Stimulated activated CD4-positive, alpha-beta T cell treated with anti-CD3 and anti-CD28 coated beads, TNF-alpha, amount 100 ng/mL, for 24 hours (primary cell): ENCODE measurements at places on chromosomes 5 and 9.

- no peak for DNase-seq
Observed at GRCh38 chr5:163730206-163730756, 224.9 kb downstream of the MAT2B start.

DNA sequence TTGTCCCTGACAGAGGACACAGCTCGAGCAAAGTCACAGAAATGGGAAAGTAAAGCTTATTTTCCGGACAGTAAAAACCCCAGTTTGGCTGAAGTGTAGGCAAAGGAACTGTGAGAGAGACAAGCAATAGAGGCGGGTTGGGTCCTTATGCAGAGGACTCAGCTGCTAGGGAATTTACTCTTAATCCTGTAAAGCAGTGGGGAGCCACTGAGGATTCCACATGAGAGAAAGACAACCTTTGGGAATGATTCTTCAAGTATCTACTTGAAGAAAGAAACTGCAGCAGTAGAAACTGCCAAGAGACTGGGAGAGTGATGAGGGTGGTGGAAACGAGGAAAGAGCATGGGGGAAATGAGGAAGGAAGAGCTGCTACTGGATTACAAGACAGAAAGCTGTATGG is 20.2 kb downstream of the ASTN2 start:
- no peak for DNase-seq

- DNase-seq, result no peak
Observed at GRCh38 chr9:120570296-120570695, 9.7 kb downstream of the CDK5RAP2 start.

- DNase-seq, result no peak
Observed at GRCh38 chr5:18553269-18553668, 919.0 kb downstream of the TAF11L14 start.

- no peak for DNase-seq
Observed at GRCh38 chr9:21255538-21256212, 15.9 kb upstream of the IFNA14 start.

DNA sequence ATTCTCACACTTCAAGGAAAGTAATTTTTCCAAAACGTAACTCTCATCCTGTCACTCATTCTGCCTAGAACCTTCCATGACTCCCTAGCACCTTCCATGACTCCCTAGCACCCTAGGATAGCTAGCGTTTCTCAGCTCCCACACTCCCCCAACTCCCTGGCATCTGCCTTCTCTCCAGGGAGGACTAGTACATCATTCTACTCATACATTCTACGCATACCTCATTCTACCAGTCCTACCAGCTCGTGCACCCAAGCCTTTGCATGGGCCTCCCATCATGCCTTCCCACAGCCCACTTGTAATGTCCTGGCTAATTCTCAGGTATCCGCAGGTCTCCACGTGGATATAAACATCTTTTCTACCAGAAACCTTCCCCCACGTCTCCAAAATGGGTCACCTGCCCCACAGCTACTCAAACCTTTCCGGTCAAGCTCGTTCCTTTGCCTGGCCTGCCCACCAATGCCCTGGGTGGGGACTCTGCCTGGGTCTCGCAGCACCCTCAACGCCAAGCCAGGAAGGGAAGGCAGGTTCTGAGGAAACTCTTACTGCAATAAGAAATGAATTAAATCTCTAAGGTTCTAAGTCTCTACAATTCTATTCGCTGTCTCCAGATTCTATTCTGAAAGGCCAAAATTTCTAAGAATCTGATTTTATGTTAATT is 930 bp downstream of the ANKS6 start:
- no peak for DNase-seq

DNA sequence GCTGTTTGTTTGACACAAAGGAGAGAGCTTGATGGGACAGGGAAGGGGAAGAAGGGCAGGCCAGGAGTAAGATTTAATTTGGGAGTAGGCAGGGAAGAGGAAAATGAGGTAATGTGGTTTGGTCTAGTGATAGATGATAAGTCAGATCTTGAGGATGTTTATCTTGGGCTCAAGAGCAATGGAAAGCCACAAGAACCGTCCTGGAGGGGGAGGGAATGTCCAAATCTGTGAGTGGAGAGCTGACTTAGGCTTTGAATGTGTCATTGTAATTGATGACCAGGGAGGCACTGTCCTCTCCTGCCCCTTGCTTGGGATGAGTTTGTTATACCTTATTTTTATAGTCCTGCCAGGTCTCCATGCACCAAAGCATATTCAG is 37.5 kb downstream of the MAMDC2 start:
- no peak for DNase-seq

- DNase-seq, result no peak
Observed at GRCh38 chr9:101383361-101383760, 1.4 kb downstream of the BAAT start.

- no peak for DNase-seq
Observed at GRCh38 chr9:93303806-93304573, 120.1 kb downstream of the WNK2 start.

DNA sequence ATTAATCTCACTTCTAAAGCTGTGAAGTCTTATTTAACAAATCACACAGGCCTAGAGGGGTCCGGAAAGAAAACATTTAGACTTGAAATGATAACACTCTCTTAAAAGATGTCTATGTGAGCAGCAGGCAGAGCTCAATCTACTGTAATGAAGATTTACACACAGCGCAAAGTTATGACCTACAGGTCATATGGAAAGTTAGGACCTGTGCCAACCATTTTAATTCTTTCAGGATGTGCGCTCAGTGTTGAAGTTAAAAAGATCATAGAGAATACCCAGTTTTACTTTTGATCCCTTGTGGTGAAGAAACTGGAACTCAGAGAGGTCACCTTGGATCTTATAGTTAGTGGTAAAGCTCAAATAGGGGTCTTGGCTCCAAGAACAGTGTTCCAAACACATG is 3.1 kb upstream of the CREBRF start:
- DNase-seq, result no peak

- DNase-seq, result no peak
Observed at GRCh38 chr5:9776525-9776924, 146.4 kb upstream of the TAS2R1 start.

GRCh38 chr5:144598451-144599068 is 427.9 kb downstream of the KCTD16 start:
- no peak for DNase-seq

DNA sequence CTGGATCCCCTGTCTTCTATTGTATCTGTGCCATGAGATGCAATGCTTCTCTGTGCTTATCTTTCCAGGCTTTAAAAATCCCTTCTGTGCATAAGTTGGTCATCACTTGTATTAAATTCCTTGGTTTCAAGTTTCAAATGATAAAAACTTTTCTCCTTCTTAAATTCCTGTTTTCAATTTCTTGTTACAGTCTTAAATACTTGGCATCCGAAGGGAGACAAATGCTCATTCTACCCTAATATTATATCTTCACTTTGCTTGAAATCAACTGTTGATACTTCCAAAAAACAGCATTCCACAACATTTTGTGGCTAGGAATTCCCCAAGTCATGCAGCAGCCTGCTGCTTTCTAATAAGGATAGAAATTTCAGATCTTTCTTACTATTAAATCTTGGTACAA is 413.2 kb upstream of the ACTBL2 start:
- DNase-seq, result no peak

GRCh38 chr9:91157883-91158282 is 203.8 kb downstream of the AUH start:
- DNase-seq, result no peak

- no peak for DNase-seq
Observed at GRCh38 chr9:121529237-121529987, 29.8 kb upstream of the GGTA1 start.

DNA sequence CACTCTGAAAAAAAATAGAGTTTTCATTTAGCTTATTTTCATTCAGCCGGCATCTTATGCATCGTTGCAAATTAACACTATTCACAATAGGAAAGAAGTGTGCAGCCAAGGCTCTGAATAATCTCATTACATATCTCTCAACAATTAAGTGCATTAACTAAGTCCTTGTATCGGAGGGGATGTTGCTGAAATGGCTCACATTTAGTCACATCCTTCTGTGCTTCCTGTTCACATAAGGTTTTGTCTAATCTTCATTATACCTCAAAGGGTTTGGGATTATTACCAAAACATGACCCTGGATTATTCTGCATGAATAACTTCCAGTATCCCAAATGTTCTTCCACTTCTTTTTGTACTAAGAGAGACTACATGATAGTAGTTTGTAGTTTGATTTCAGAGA is 278.0 kb upstream of the GRIA1 start:
- no peak for DNase-seq

DNA sequence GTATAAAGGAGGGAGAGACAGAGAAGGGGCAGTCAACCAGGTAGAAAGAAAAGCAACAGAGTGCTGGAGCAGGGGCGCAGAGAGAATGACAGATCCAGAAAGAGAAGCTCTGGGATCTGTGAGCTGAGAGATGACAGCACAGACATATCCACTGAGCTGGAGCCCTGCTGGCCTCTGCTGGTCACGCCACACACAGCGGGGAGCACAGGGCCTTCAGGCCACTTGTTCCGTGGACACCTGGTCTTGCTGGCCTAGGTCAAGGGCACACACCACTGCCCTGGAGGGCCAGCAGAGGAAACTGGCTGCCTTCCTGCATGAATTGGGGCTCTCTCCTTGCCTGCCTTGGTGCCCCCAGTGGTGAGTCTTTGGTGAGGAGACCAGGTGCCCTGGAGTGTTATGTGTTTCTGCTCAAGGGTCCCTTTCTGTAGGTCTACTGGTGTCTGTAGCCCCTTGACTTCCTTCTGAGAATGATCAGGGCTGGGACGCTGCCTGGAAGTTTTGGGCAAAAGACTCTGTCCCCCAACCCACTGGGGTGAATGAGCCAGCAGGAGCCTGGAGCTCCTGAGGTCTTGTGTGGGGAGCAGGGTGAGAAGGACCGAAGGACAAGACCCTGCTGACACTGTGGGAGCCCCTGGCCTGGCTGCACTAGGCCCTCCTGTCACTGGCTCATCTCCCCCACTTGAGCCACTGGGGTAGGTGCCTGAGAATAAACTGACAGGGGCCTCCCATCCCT is 59.2 kb upstream of the ADAMTS2 start:
- no peak for DNase-seq

- no peak for DNase-seq
Observed at GRCh38 chr5:64979531-64979930, 210.8 kb downstream of the CWC27 start.

DNA sequence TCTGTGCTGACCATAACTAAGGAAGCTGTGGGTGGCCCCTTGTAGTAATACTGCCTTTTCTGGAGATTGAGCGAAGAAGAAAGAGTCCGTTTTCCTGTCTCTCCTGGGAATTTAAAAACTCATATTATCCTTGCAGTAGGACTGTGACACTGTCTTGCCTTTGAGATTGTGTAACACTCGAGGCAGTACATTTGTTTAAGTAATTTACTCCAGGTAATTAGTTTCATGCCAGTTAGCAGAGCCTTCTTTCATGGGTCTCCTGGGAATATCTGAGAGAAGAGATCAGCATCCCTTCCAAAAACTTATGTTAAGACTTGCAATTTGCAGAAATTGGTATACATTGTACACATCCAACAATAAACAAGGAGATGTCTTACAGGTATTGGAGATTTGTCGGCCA is 405.6 kb downstream of the DMRT2 start:
- no peak for DNase-seq

DNA sequence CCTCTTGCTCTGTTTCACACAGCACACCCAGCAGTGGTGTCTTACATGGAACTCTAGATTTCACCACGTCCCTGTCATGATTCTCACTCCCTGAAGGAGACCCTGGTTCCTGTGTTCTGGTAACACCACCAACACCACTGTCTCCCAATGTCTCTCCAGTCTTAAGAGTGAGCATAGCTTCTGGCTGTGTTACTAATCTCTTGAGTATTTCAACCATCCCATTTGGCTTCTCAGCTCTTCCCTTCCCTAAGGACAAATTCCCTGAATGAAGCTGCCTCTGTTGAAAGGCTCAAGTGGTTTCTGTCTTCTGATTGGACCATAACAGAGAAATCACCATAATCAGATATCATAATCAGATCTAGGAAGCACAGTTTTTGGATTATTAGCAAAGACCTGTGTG is 311.8 kb downstream of the DNAH5 start:
- DNase-seq, result no peak

GRCh38 chr5:55303238-55303690 is 4.2 kb downstream of the DHX29 start:
- DNase-seq, result no peak

- DNase-seq, result no peak
Observed at GRCh38 chr9:9045572-9045971, 1246.0 kb upstream of the DMAC1 start.

- no peak for DNase-seq
Observed at GRCh38 chr9:86563350-86563749, 209.1 kb upstream of the TUT7 start.

GRCh38 chr9:72932619-72933018 is 20.2 kb downstream of the ALDH1A1 start:
- no peak for DNase-seq

DNA sequence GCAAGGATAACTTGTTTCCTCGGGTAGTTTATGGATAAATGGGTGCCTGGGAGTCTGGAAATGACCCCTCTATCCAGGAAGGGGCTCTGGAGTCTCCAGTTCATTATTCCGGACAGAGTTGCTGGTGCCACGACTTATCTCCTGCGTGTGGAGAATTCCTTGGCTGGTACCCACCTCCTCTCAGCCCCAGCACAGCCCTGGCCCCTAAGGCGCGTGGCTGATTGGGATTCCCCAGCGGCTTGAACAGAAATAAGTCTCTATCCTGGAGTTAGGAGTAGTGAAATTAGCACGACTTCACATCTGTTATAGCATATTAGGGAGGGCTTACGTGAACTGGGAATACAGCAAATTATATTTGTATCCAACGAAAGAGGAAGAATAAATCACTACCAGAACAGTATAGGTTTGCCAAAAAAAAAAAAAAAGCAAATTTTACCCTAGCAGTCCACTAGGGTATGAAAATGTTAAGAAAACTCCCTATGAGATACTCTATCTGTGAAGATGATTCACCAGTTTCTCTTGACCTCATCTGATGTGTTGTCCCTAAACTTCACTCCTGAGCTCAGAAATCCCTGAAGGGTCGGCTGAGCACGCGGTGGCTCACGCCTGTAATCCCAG is 172.5 kb upstream of the OTULINL start:
- no peak for DNase-seq

GRCh38 chr5:38618154-38618553 is 61.7 kb upstream of the LIFR start:
- no peak for DNase-seq

- DNase-seq, result no peak
Observed at GRCh38 chr5:95727764-95728191, 3.4 kb upstream of the RHOBTB3 start.

GRCh38 chr5:153086486-153086885 is 404.0 kb upstream of the GRIA1 start:
- DNase-seq, result no peak

GRCh38 chr9:113630386-113631136 is 167.0 kb downstream of the RGS3 start:
- DNase-seq, result no peak

DNA sequence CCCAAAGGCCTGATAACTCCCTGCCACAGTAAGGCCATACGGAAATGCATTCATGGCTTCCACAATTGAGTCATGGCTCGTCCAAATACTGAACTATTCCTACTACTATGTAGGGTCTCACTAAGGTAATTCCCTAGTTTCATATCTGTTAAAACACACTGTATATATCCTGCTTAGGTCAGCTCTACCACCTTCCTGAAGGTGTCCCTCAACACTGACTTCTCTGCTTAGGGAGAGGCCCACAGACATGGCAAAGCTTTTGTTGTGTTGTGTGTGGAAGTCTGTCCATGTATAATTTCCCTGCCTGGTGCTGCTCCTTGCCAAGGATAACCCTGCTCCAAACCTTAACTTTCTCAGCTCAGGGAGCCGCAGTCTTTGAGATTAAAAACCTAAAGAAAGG is 60.4 kb downstream of the GIN1 start:
- DNase-seq, result no peak

GRCh38 chr9:128972956-128973355 is 25.5 kb downstream of the NUP188 start:
- no peak for DNase-seq

- no peak for DNase-seq
Observed at GRCh38 chr5:124789104-124789605, 42.7 kb upstream of the ZNF608 start.
